ENCODE measurements at places on chromosomes 5 and 9.

DNA sequence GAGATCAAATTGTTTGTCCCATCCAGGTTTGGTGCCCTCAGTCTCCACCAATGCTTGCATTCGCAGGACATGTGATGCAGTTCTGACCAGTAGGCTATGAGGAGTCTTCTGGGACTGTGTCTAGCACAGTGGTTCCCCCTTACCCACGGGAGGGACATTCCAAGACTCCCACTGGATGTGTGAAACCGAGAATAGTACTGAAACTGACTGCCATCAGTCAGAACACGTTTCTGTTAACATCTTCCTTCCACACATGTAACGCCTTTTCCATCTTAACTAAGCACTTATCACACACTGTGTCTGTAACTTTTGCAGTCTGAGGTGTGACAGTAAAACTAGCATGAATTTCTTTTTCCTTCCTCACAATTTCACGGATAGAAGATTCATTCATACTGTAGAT is 74.7 kb downstream of the PTTG1 start:
- no peak for DNase-seq

DNA sequence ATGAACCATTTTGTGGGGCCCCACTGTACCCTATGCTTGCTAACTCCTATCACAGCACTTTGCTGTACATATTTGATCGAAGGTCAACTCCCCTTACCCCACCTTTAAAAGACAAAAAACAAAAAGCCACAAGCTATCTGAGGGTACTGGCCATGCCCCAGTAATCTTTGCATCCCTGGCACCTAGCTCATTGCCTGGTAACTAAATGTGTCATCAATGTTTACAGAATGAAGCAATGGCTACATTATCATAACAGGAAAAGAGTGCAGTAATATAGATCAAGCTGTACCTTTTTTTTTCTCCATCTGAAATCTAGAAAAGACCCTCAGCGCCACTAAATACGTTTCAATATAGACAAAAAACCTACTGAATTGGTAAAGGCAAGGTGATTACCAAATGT is 188.0 kb downstream of the ELAVL2 start:
- DNase-seq, result no peak

DNA sequence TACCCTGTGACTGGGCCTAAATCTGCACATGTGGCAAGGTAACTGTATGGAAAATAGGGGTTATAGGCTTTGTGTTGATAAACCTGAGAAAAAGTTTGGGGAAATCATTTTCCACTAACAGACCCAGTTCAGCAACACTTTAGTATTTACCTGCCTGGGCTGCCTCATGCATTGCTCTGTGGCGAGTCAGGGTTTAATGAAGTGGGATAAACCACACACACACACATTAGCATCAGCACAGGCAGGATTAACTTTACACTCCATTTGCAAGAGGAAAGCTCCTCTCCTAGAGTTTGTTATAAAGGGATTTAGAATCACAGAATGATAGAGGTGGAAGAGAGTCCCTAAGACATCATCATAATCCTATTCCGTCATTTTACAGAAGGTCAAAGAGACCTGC is 20.0 kb upstream of the ZCCHC7 start:
- no peak for DNase-seq

- DNase-seq, result no peak
These were observed 36.5 kb downstream of the ADAMTS2 start for GRCh38 chr5:179308563-179309382.

DNA sequence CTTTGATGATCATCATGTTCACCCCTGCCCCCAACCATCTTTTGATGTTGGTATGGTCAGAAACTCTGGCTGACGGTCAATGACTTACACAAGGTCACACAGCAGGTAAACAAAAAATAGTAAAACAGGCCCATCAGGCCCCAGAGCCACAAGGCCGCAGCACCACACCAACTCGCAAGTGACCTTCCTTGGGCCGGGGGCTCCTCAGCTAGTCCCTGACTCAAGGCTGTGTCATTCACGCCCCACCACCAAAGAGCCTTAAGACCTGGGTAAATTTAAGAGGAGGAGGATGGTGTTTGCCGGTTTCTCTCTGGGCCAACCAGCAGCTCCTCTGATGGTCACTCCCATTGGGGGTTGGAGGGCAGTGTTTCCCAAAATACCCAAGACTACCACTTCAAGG is 55.8 kb downstream of the PSMB7 start:
- DNase-seq, result no peak

DNA sequence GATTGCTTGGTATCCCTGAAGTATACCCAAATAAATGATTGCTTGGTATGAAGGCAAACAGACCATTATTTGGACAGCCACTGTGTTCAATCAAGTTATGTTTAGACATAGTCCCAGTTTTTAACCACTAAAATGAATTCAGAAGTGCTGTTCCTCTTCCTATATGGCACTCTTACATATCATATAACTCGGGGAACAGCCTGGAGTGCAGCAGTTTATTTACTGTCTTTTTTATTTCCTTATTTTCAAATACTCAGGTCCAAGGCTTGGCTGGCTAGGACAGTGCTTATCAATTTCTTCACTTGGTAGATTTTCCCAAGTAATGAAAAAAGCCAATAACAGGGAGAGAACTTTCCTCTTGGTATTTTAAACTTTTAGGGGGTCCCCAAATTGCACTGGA is 58.6 kb upstream of the CCDC112 start:
- no peak for DNase-seq

DNA sequence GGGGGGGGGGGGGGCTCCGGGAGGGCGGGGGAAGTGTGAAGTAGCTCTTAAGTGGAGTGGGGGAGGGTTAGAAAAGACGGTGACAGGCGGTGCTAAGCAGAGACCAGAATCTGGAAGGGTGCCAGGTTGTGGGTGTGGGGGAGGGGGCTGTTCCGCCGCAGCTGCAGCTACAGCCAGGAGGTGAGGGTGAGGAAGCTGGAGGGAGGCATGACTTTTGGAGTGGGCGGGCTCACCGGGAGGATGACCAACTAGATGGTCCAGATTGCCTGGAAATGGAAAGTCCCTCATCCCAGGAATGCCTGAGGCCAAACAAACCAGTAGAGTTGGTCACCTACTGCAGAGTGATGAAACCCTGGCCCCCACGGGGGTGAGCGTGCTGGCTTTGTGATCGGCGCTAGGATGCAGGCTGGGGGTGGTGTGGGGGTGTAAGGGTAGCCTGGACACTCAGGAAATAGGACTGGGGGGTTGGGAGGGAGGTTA is 158.1 kb upstream of the SHB start:
- peak; percentile 85 for DNase-seq

- DNase-seq, result no peak
These were observed 3.4 kb downstream of the ADGRD2 start for GRCh38 chr9:124453586-124454191.

- no peak for DNase-seq
These were observed 427.2 kb downstream of the SPOCK1 start for GRCh38 chr5:137071931-137072330.

DNA sequence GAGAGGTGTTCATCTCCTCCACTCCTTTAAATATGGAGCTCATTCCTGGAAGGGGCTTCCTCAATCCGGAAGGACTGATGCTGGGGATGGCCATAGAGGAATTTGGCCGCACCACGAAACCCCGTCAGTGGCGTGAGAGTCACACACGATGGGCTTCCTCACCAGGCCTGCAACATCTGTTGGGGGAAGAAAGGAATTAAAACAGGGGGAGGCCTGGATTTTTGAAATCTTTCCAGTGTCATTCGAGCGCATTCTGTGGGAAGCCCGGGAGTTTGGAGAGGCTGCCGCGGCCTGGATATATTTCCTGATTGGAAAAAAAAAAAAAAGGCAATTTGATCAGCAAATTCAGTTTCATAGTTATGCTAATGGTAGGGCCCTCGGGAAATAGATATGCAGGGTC is 76.3 kb upstream of the ORM1 start:
- peak; percentile 94 for DNase-seq

DNA sequence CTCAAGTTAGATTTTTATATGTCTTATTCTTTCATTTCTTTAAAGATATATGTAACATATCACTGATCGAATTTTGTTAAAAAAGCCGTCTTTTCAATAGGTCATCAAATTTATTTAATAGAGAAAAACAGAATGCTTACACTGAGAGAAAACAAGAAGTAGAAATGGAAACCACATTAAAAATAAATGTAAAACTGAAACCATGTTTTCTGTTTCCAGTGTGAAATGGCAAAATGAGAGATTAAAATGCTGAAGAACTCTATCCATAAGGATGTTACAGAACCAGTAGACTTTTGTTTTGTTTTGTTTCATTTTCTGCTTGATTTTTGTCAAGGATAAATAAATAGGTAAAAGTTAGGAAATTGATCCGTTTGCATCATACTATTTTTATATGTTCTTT is 210.1 kb downstream of the PRDM9 start:
- no peak for DNase-seq

- peak; percentile 33 for DNase-seq
These were observed 250.1 kb upstream of the KLF4 start for GRCh38 chr9:107739601-107740082.

- no peak for DNase-seq
These were observed 29.6 kb upstream of the B4GALT1 start for GRCh38 chr9:33196736-33197135.

GRCh38 chr5:44278469-44278868 is 110.8 kb downstream of the FGF10 start:
- no peak for DNase-seq
